ENCODE measurements at places on chromosomes 1 and 21.

DNA sequence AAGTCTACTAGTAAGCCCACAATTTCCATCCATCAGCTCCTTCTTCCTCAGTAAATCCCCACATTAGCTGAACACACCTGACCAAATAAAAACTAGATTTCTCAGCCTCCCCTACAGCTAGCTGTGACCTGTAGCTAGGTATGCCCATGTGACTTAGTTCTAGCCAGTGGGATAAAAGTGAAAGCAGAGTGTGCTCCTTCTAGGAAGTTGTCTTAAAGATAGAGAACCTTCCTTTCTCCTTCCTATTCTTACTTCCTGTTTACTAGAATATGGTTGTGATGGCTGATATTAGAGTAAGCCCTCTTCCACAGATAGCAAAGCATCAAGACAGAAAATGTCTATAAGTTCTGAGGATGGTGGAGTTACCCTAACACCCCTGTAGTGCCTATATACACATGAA lies 67.0 kb downstream of the PIK3R3 start:
- no peak for DNase-seq

- DNase-seq: no peak
Measured at GRCh38 chr1:100404821-100405220, 52.5 kb downstream of the CDC14A start.

DNA sequence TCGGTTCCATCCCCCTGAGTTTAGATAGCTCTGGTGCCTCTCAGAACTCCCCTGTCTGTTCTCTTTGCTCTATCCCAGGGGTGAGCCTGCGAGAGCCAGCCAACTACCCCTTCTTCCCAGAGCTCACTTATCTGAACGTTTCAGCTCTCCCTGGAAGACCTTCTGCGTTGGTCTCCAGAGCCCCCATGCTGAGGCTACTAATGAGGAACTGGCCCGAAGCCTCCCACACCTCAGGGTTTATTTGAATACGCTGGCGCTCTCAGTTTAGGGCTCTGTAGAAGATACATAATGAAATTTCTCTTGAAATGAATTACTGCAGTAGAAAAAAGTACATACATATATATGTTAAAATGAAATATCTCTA lies 43.5 kb downstream of the TCEANC2 start:
- no peak for DNase-seq

DNA sequence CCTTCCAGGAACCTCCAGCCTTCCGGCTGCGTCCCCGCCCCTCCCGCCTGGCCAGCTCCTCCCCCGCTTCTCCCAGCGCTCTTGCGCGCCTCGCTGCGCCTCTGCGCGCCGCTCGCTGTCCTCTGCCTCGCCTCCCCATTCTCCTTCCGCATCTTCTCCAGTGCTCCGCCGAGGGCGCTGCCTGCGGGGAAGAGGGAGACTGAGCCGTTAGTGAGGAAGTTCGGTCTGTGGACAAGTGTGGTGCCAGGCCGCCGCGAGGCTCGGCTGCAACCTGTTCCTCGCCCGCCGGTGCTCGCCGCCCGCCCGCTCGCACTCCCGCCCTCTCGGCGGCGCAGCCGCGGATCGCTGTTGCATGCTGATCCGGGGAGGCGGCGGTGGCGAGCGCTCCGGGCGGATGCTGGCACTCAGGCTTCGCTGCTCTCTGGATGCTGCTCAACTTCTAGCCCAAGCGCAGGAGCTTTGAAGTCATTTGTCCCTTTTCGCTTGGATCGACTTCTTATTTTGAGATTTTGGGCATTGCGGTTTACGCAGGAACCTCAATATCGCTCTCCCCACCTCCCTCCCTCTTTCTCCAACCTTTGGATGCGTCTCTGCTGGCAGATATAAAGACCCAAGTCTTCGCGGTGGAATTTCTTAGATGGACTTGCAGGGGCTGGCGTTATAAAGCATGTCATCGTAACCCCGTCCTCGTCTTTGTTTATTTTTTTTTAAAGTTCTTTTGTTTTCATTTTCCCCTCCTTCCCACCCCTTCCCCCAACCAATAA lies 614 bp upstream of the CACNA1E start:
- no peak for DNase-seq

GRCh38 chr1:61680500-61680899 lies 44.4 kb downstream of the TM2D1 start:
- no peak for DNase-seq

GRCh38 chr21:40567501-40567900 lies 279.5 kb downstream of the DSCAM start:
- DNase-seq: no peak

DNA sequence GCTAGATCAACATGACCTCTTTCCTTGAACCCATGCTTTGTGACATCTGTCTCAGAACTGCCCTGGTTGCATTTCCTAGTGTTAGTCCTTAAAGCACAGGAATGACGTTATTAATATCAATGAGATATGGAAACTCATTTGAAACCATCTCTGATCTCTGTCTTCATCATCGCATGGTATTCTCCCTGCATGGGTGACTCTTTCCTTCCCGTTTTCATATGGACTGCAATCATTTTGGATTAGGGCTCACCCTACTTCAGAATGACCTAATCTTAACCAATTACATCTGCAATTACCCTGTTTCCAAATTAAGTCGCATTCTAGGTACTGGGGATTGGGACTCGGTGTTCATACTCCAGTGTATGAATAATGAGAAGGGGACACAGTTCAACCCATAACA lies 41.7 kb upstream of the DISC1 start:
- DNase-seq: no peak

- no peak for DNase-seq
Measured at GRCh38 chr1:117905019-117905418, 24.4 kb downstream of the GDAP2 start.

GRCh38 chr1:178341261-178341956 lies 155.4 kb downstream of the CLEC20A start:
- DNase-seq: no peak

GRCh38 chr1:85330711-85331290 lies 54.4 kb upstream of the BCL10 start:
- DNase-seq: no peak

- no peak for DNase-seq
Measured at GRCh38 chr1:29925058-29925457, 688.7 kb downstream of the PTPRU start.

- DNase-seq: no peak
Measured at GRCh38 chr1:155964193-155964592, 14.2 kb downstream of the ARHGEF2 start.

GRCh38 chr1:167714439-167715156 lies 7.2 kb upstream of the MPZL1 start:
- DNase-seq: no peak

- no peak for DNase-seq
Measured at GRCh38 chr1:246641394-246641793, 75.1 kb downstream of the CNST start.

DNA sequence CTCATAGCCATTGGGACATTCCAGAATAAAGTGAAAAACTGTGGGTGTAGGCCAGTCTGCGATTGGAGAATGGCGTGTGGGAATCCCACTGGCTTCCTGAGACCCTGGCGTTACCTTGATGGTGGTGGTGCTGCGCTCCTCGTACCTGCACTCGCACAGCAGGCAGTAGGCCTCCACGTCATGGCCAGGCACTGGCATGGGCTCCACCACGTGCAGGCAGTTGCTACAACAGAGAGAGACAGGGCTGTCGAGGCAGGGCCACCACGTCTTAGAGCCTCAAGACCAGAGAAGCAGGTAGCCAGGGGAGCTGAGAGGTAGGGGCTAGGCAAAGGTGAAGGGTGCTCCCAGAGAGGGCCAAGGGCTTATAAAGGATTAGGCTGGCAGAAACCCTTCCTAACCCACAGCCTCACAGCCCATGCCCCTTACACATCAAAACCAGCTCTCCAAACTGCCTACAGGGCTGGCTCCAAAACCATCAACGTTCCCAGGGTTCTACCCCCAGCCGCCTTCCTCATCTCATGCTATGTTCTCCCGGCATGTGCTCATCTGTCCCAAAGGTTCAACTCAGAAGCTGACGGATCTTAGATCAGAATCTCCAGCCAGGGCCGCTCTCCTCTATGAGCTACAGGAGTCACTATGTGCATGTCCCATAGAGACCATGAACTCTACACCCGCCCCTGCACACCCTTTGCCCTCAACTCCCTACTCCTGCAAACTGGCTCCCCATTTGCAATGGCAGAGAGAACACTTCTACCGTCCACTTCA lies 7.5 kb downstream of the TMEM9 start:
- no peak for DNase-seq

- DNase-seq: no peak
Measured at GRCh38 chr1:23664837-23665795, 26.5 kb upstream of the RPL11 start.

GRCh38 chr1:184485751-184486723 lies 99.2 kb downstream of the C1orf21 start:
- DNase-seq: no peak

GRCh38 chr1:57711326-57711725 lies 287.5 kb upstream of the DAB1 start:
- no peak for DNase-seq

DNA sequence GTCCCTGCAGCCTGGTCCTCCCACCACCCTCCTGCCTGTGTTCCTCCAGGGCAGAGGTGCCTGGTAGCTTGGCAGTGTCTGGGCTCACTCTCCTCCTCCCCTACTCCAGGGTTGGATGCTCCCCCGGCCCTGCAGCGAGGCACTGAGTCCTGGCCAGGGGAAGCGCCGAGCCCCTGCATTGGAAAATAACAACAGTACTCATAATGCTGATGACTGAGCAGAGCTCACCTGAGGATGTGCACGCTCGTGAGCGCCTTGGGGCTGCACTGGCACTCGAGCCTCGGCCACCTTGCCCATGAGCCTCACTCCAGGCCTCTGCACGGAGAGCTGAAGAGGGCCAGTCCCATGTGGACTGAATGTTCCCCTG lies 6.0 kb upstream of the ACTRT2 start:
- no peak for DNase-seq

DNA sequence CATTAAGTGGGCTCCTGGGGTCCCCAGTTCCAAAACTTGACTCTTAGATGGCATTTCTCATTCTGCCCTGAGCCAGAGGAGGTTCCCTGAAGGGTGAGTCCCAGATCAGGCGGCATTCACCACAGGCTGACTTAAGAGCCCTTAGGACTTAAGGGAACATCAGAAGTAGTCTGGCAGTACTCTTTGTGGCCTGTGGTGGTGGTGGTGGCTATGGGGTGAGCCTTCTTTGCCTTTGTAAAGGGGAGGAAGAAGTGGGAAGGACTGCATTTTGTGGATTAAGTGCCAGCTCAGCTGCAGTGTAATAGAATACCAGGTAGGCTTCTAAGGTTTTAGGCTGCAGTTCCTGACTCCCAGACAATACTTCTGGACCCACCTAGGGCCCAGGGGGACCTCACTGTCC lies 186.5 kb upstream of the KCTD3 start:
- no peak for DNase-seq

GRCh38 chr1:31511848-31512615 lies 64.3 kb upstream of the TINAGL1 start:
- no peak for DNase-seq

DNA sequence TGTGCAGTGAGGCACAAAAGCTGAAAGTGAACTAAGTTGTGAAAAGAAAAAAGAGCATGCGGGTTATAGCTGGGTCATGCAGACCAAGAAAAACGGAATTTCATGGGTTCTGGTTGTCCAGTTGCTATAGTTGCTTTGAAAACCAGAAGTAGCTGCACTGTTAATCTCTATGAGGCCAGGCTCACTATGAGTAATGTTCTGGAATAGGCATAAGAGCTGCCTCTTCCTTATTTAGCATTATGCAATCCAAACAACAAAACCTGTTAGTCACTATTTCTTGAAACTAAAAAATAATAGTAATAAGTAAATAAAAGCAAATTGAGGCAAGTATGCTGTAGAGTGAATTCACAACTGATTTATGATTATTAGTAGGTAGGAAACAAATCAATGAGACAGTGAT lies 1383.7 kb downstream of the MRPL39 start:
- DNase-seq: no peak

- DNase-seq: no peak
Measured at GRCh38 chr1:97243973-97244560, 522.5 kb downstream of the PTBP2 start.

GRCh38 chr1:27476237-27476636 lies 13.7 kb downstream of the WASF2 start:
- DNase-seq: no peak

GRCh38 chr1:76511558-76512179 lies 355.6 kb upstream of the ST6GALNAC5 start:
- DNase-seq: no peak

- DNase-seq: no peak
Measured at GRCh38 chr21:16517383-16517782, 787.6 kb downstream of the USP25 start.

GRCh38 chr21:45889961-45890360 lies 91.6 kb upstream of the COL6A1 start:
- no peak for DNase-seq

Data from D721Med (cell line).